ENCODE measurements at places on chromosomes 2 and 18. TPM values are rescaled to one million over a fixed set of nuclear protein-coding genes. Genes with fewer than 3 reads are reported as not detected.

CRACDL gene
- 0.24 TPM for total RNA-seq

MAB21L4 gene
- total RNA-seq = not detected

PCARE gene
- not detected for total RNA-seq

PLGLB2 gene
- not detected for total RNA-seq

TMEM247 gene
- total RNA-seq = not detected

ZBTB14 gene
- total RNA-seq = 19.9 TPM

SH3RF3 gene
- total RNA-seq = 1.0 TPM

RDH14 gene
- total RNA-seq = 29.7 TPM

LRP2 gene
- total RNA-seq = 1.3 TPM

LIMS3 gene
- total RNA-seq = not detected

SIX2 gene
- total RNA-seq = 0.07 TPM

CRYBA2 gene
- not detected for total RNA-seq

SPP2 gene
- total RNA-seq = not detected

BCL11A gene
- 30.5 TPM for total RNA-seq

AGAP1 gene
- total RNA-seq = 17.1 TPM

SNRPD1 gene
- 28.6 TPM for total RNA-seq

MFSD2B gene
- total RNA-seq = 0.21 TPM

CHAC2 gene
- 12.1 TPM for total RNA-seq

REG1B gene
- total RNA-seq = not detected

CPO gene
- total RNA-seq = 2.4 TPM

SLC16A14 gene
- 2.1 TPM for total RNA-seq

EPC2 gene
- total RNA-seq = 15.6 TPM

TMEFF2 gene
- total RNA-seq = 0.26 TPM

COL3A1 gene
- not detected for total RNA-seq

FHL2 gene
- 20.0 TPM for total RNA-seq

LYG2 gene
- not detected for total RNA-seq

KIF1A gene
- total RNA-seq = 46.8 TPM

POTEC gene
- not detected for total RNA-seq

MZT2A gene
- total RNA-seq = 163 TPM

SLC14A1 gene
- total RNA-seq = not detected

TDRD15 gene
- total RNA-seq = not detected

PRSS56 gene
- total RNA-seq = not detected

TXNDC2 gene
- not detected for total RNA-seq

KYNU gene
- 1.9 TPM for total RNA-seq

AUP1 gene
- 105 TPM for total RNA-seq

CIDEA gene
- total RNA-seq = not detected

SAG gene
- not detected for total RNA-seq

REG3A gene
- total RNA-seq = not detected

SGPP2 gene
- total RNA-seq = not detected

Data from H7 (cell line).